Erythroblast (primary cell): ENCODE measurements at places on chromosomes 5 and 9.

DNA sequence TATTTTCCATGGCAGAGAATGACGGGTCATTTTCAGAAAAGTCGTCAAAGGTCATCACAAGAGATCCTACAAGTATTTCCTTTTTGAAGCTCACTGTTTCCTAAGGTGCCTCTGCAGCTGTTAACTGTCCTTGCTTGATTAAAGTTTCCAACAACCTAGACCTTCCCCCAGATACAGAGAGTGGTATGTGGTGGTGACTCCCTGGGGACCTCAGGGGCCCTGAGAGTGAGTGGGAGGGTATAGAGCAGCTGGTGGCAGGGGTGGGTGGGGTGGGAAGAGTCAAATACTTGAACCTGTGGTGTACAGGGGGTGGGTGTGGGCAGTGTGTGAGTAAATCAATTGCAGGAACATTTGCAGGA, 1.6 kb upstream of the CD72 start:
- no peak for DNase-seq

DNA sequence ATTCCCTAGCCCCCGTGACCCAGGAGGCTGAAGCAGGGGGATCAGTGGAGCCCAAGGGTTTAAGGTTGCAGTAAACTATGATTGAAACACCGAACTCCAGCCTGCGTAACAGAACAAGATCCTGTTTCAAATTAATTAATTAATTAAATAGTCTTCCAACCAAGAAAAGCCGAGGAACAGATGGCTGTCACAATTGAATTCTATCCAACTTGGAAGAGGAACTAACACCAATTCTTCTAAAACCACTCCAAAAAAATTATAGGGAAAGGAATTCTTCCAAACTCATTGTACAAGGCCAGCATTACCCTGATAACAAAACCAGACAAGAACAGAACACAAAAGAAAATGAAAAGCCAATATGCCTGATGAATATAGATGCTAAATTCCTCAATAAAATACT, 43.4 kb upstream of the RGS7BP start:
- no peak for DNase-seq

- no peak for DNase-seq
Observed at GRCh38 chr9:10007356-10007755, 605.4 kb downstream of the PTPRD start.

DNA sequence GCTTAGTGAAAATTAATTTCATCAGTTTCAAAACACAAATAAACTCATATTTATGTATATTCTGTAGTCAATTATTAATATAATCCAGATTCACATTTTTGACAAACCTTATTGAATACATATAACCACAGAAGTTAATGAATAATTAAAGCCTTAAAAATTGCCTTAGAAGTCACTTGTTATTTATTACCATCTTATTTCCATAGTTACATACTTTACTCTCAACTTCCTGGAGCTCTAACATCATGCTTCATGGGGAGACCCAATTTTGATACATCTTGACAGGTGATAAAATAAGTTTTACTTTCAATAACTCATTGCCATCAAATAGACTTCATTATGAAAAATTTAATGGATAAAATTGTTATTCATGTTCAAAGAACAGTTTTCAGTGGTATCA, 1038.7 kb downstream of the PTPRD start:
- no peak for DNase-seq

- DNase-seq, result no peak
Observed at GRCh38 chr9:111983484-111983908, 86.9 kb downstream of the UGCG start.

GRCh38 chr9:21455320-21455719, 15.1 kb downstream of the IFNA1 start:
- peak; percentile 12 for DNase-seq

DNA sequence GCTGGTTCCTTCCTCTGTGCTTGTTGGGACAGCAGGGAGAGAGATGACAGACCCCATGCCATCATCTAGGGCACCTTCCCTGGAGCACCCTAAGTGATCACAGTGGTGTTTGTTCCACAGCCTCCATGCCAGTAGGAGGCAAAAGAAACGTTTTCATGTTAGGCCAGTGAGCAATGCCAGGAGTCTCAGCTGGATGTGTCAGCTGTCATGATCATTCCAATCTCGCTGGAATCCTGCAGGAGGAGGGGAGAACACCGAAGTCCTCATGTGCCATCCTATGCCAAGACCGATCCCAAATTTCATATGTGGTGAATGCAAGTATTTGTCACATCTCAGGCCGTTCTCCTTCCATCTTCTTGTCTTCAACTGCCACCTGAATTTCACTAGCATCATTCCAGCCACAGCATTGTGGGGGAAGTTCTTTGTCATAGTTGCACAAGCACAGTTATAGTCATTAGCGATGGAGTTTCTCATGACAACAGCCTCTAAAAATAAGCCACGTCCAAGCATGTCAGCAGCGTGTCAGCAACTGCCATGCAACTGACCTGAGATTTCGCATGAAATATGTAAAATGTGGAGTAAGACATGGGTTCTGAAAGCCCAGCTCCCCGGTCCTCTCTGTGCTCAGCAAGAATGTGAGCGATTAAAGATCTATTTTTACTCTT, 97.2 kb upstream of the DNAH5 start:
- DNase-seq, result no peak

DNA sequence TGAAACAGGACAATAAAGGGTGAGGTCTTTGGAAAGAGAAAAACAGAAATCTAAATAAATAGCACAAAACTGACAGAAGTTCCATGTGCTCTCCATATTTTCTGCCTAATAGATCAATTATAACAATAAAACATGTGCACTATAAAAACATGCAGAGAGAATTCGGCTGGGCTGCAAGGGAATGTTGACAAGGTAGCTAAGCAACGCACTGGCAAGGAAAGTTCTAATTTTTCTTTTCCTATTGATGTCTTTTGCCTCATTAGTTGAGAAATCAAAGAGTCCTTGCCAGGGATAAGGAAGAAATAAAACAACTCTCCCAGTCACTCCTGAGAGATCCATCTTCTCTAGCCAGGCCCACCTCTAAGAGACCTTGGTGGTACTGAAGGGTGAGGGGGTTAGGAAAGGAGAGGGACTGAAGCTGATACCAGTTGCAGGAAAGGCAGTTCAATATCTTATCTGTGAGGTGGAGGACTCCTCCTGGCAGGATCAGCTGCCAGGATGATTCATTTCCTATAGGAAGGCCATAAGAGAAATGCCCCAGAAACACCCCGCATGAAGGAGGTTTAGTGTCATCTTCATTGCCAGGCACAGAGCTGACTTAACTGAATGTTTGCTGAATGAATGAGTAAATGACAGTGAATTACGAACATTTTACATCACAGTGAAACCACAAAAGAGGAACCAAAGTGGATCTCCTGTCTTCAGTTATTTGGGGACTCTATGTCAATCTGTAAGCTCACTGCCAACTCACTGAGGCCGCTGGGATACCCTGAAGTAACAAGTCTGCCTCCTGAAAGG, 63.7 kb upstream of the IFNK start:
- DNase-seq, result peak; percentile 57

- no peak for DNase-seq
Observed at GRCh38 chr9:84170521-84171141, 169.9 kb downstream of the SLC28A3 start.

DNA sequence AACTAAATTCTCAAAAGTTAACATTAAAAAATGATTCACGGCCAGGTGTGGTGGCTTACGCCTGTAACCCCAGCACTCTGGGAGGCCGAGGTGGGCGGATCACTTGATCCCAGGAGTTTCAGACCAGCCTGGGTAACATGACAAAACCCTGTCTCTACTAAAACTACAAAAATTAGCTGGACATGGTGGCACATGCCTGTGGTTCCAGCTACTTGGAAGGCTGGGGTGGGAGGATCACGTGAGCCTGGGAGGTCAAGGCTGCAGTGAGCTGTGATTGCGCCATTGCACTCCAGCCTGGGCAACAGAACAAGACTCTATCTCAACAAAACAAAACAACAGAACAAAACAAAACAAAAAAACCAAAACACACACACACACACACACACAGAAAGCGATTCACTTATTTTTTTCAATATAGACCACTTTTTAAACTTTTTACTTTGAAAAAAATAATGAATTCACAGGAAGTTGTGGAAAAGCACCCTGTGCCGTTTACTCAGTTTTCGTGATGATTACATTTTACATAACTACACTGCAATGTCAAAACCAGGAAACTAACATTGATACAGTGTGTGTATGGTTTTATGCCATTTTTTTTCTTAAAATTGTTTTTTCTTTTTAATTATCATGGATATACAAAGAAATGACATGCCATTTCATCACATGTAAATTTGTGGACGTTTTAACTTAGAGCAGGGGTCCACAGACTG, 73.7 kb downstream of the TENT4A start:
- DNase-seq, result no peak
